ENCODE measurements at places on chromosomes 12 and 14.

GRCh38 chr14:71749613-71750238, 182.5 kb upstream of the RGS6 start:
- no peak for DNase-seq

DNA sequence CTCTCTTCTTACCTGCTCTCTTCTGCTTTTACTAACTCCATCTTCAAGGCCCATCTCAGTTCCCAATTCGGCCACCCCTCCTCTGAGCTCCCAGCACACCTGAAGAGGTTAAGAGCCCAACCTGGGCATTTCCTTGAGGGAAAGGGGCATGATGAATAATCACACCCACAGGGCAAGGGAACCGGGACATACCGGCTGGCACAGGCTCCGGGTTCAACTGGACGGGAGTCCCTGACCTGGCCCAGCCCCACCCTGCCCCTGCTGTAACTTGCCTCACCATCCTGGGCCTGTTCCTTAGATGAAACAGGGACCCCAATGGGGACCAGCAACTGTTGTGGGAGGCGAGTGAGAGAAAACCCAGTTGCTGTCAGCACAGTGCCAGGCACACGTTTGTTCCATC, 8.5 kb downstream of the CCDC85C start:
- no peak for DNase-seq

DNA sequence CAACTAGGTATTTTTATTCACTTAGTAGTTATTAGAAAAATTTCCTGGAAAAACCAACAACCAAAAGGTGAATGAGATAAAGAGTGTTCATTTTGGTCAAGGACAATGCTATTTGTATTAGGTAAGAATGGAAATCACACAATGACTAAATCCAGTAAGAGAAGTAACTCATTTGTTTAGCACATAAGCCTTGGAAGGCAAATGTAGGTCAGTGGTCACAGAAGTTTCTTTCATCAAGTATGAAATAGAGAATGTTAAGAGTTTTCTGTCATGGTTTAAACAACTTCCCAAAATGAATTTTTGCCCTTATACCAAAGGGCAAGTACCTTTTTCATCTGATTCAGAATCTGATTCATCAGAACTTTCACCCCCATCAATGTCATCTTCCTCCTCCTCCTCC, 101.7 kb downstream of the KIF21A start:
- DNase-seq: no peak

DNA sequence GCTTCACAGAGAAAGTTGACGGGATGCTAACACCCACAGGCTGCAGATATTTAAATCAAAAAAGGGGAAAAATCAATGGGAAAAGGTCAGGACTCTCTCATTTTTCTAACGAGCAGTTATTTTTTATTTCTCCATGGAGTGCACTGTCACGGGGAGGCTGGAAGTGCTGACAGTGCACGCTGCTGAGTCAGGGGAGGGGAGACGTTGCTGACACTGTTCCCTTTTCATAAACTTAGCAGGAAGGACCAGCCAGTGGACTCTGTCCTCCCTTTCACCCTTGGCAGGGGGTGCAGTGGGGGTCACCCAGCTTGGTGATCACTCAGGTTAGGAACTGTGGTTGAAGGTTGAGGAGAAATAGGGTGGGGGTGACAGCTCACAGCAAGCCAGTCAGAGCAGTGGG, 65.6 kb upstream of the FUT8 start:
- no peak for DNase-seq

DNA sequence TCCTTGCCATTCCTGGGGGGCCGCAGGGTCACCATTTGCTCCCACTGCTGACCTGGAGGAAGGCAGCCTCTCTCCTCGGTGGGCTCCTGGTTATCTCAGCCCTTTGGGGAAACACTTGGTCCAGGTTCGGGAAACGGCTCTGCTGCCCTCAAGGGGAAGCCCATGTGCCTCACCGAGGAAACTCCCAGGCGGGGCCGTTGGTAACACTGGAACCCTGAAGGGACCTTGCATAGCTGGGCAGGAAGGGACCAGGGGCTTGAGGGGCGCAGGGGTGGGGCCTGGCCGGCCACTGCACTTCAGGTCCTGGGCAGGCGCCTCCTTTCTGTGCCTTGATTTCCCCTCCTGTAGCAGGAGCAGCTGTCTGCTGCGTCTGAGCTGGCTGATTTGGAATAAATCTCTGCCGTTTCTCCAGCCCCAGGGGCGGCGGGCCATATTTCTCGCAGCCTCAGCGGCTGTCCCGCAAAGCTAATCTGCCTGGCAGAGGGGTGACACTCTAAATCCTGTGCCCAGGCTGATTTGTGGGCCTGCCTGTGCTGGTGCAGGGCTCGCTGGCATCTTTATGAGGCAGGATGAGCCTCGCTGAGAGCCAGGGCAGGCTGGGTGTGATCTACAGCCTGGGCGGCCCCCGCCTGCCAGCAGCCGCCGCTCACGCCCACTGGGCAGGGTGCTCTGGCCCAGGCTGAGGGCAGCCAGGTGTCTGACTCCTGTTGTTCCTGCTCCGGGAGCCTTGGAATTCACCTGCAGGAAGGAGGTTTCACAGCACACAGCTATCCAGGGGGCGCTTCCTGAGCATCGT, 49.7 kb downstream of the KIF26A start:
- DNase-seq: peak; percentile 85

GRCh38 chr12:30990316-30990715, 63.8 kb downstream of the TSPAN11 start:
- no peak for DNase-seq

GRCh38 chr14:96090441-96091148, 51.4 kb downstream of the C14orf132 start:
- DNase-seq: peak; percentile 56

GRCh38 chr12:104928036-104928745, 29.9 kb downstream of the SLC41A2 start:
- no peak for DNase-seq

DNA sequence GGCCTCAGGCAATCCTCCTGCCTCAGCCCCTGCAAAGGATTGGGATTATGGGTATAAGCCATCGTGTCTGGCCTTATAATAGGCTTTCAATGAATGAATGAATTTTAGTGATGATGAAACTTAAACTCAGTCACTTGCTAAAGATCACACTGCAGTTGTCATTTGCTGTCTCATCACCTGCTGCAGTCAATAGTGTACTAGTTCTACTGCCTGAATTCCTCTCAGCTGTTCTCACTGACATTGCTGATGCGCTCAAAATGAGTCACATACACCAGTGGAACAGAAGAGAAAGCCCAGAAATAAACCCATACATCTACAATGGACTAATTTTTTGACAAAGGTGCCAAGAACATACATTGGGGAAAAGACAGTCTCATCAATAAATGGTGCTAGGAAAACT, 5.6 kb upstream of the SYNJ2BP start:
- DNase-seq: no peak

DNA sequence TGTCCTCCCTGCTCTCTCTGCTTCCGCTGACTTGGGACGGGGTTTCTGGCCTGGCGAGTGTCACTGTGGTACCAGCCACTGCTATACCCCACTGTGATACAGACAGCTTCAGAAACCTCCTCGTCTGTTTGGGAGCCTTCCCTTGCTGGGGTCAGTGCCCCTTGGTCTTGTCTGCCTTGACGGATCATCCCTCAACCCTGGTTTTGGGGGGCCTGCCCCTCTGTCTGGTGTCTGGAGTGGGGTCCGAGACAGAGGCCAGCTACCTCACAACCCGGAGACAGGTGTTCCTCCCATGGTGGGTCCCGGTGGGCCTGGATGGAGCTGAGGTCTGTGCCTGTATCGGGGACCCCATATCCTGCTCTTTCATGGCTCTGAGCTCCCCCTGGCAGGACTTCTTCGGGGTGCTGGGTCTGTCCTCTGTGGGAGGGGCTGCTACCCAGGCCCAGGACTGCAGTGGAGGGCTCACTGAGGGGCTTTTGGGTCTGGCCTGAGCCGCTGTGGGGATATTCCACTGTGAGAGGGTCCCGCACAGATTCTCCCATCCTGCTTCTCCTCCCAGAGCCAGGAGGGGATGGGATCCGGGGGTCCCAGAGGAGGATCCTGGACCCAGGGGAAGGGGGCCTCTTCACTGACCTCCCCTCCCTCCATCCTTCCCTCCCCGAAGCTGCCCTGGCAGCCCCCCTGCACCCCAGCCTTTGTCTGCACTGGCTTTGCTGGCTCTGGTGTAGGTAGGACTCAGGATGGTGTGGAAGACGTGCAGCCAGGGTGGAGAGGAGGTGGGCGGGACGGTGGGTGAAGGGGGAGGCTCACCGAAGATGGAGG, 365.5 kb downstream of the TMEM121 start:
- no peak for DNase-seq

- DNase-seq: peak; percentile 39
Observed at GRCh38 chr14:93789228-93790130, 1.2 kb upstream of the PRIMA1 start.

- DNase-seq: peak; percentile 83
Observed at GRCh38 chr14:101707068-101707842, 54.3 kb upstream of the PPP2R5C start.

DNA sequence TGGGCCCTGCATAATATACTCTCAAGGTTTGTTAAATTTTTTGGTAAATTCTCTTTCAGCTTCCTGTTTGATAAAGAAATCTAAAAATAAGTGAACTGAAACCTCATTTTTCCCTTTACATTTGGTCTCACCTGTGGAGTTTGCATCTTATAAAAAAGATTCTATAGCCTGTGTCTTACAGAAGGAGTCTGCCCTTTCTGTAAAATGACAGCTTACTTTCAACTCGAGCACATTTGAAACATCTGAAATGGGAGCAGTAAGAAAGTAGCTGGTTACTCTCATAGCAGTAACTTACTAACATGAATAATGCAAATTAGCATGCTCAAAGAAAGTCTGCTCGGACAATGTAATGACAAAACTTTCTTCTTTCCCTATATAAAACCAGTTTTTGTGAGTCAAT, 155.8 kb downstream of the NELL2 start:
- no peak for DNase-seq

DNA sequence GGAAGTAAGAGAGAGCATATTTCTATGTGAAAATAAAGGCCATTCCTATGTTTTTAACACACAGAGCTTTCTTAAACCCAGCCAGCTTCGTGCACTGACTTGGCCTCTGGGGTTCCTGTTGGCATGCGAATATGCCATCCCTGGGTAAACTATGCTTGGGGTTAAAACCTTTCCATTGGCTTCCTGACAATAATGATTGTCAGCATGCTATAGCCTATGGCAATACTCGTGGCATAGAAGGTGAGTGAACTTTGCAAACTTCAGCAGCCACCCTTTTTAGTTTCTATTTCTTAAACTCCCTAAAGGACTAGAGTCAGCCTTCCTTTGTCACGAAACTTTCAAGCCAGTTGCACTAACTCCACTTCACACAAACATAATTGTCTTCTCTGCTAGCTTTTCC, 148.4 kb upstream of the RGS6 start:
- DNase-seq: no peak

- DNase-seq: peak; percentile 91
Observed at GRCh38 chr14:77024171-77024691, 4.3 kb downstream of the IRF2BPL start.

DNA sequence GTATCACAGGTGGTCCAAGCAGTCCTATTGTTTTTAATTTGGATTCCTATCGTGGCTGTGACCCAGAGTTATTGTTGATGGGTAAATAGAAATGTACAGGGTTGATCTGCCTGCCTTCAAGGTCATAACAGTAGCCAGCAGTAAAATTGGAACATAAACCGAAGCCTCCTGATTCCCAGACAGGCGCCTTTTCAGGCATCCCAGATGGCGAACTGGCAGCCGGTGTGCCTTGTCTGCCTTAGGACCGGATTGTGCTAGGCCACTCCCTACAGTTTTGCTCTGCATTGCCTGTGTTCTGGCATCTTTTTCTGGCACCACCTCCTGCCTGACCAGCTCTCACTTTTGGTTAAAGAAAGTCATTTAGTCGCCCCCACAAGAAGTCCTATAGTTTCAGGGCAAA, 22.2 kb downstream of the TMEM117 start:
- no peak for DNase-seq

DNA sequence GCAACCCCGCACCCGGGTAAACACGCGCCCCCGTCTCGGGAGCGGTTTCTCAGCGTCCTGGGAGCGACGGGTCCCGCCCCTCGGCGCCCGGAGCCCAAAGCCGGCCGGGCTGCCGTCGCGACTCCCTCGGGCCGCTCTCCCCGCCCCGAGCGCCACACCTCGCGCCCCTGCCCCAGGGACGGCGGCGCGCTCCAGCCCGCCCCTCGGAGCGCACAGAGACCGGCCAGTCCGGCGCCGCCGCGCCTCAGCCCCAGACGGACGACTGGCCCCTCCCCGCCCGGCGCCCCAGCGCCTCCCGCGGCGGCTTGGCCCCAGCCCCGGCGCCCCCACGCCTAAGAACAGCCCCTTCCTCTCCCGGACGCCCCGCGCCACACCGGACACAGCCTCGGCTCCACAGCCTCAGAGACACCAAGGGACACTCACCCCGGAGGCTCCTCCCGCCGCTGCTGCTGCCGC, 411 bp downstream of the BTBD7 start:
- DNase-seq: peak; percentile 91

DNA sequence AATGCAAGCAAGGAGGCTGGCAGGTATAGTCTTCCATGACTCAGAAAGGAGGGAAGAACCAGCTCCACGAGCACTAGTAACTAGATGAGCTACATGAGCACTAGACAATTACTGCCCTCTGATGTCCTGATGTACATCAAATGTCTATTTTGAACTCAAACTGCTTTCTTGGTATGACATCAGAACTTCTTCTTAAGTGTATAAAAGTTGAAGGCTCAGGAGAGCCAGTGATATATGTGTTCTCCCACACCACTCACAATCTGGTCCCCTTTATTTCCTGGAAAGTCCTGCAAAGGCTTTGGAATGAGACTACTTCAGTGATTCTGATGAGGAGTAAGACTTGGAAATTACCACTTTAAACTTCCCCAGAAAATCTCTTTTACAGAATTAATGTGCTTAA, 18.5 kb upstream of the DHRS7 start:
- DNase-seq: no peak

GRCh38 chr12:25241167-25242020, 9.3 kb downstream of the KRAS start:
- DNase-seq: peak; percentile 16

GRCh38 chr14:103859416-103860202, 12.2 kb upstream of the PPP1R13B start:
- DNase-seq: peak; percentile 38

DNA sequence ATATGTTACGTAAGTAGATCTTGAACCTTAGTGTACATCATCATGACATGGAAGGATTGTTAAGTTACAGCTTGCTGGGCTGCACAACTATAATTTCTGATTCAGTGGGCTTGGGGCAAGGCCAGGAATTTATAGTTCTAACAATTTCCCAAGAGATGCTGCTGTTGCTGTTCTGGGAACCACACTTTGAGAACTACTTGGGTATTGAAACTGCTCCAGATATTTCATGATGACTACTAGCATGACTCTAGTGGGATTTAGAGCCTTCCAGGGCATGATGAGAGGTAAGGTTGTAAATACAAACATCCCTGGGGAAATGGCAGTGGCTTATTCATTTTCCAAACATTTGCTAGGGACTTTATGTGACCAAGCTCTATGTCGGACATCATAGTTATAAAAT, 904.8 kb upstream of the SEL1L start:
- DNase-seq: no peak

Data from H7 (cell line).